ENCODE measurements at places on chromosomes 5 and 9.

GRCh38 chr5:83026930-83027687 lies 50.1 kb downstream of the TMEM167A start:
- no peak for DNase-seq

DNA sequence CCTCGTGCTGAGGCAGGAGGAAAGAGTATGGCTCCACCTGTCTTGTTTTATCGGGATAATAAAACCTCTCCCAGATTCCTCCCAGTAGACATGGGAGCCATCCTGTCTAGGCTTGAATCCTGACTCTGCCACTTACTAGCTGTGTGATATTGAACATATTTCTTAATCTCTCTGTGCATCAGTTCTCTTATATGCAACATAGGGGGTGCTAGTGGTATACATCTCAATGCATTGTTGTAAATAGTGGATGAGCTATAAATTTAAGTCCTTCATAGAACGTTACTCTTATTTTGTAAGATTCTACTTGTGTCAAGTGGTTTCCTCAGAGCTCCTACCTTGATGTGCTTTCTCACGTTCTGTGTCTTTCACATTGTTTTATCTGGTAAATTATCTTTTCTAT lies 417.7 kb upstream of the POU5F2 start:
- DNase-seq: no peak

DNA sequence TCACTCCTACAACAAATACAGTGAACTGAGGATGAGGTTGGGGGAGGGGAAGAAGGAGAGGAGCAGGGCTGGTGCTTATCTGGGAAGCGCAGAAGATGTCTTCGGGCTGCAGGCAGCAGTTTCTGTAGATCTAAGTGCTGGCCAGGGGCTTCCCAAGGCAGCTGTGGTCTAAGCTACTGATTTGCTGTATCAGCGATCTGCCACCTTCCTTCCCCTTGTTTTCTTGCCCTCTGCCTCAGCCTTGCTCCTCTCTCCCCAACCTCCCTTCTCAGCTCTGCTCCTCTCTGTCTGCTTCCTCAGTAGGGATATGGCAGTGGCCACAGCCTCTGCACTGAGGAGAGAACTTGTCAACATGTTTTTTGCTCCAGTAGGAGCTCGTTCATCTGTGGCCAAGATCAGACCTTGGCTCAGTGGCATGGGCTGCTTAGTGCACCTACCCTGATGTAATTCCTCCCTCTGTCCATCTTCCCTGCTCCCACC lies 42.8 kb upstream of the IL6ST start:
- DNase-seq: no peak

DNA sequence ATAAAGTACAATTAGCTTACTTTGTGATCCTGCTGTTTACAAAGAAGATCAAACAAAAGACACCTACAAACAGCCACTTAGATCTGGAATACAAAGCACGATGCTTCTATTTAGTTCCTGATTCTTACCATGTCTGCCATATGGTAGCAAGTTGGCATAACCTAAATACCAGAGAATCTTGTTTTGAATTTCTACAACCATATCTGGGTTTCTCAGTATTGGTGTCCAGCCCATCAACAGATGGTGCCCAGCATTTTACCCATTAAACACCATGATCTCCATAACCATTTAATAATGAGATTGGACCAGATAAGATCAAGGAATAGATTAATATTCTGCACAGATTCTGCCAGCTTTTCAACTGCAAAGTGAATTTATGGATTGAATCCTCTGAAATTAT lies 29.8 kb downstream of the SLC24A2 start:
- DNase-seq: no peak

DNA sequence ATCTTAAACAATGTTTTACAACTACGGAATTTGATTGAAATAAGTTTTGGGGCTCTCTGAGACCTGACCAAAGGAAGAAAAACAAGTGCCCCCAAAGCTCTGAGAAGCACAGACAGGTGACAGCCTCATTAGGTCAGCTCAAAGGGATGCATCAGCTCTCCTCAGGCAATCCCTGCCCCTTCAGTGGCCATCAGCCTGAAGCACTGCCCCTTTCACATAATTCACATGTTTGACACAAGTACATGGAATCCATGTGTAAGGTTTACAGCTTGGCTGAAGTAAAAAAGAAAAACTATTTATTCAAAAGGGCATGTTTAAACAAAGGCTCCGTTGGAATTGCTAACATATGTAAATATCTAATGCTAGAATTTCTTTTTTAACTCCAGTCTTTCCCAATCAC lies 56.3 kb downstream of the TSSK1B start:
- DNase-seq: no peak

- no peak for DNase-seq
Measured at GRCh38 chr5:147519380-147519779, 9.5 kb upstream of the DPYSL3 start.

DNA sequence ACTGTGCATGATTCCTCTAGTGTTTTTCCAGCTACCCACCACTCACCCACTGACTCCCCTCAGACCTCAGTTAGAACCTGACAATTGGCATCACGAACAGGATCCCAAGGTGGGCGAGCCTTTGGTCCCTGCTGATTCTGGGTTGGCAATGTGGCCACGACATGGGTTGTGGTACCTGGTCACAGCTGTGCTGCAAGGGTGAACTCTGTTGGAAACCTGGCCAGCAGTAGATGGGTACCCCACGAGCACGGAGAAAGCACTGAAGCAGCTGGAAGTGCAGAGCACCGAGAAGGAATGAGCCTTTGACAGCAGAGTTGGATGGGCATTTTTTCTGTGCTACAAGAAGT lies 180.1 kb downstream of the PDE4D start:
- no peak for DNase-seq

Data from right hindlimb (tissue), 1 donor.